Caco-2 (cell line): ENCODE measurements at places on chromosomes 16 and 17. TPM values are rescaled to one million over a fixed set of nuclear protein-coding genes. Genes with fewer than 3 reads are reported as not detected.

GRCh38 chr17:49815761-49816281 is 27.3 kb downstream of the KAT7 start:
- no peaks in the 10 kb centered on the region for H3K27me3 ChIP-seq
- H3K36me3 ChIP-seq, result peaks cover 14% of the 10 kb centered on the region; the same call in 1 of the 2 replicates
- H3K27ac ChIP-seq, result no peak overlapping the region

DNA sequence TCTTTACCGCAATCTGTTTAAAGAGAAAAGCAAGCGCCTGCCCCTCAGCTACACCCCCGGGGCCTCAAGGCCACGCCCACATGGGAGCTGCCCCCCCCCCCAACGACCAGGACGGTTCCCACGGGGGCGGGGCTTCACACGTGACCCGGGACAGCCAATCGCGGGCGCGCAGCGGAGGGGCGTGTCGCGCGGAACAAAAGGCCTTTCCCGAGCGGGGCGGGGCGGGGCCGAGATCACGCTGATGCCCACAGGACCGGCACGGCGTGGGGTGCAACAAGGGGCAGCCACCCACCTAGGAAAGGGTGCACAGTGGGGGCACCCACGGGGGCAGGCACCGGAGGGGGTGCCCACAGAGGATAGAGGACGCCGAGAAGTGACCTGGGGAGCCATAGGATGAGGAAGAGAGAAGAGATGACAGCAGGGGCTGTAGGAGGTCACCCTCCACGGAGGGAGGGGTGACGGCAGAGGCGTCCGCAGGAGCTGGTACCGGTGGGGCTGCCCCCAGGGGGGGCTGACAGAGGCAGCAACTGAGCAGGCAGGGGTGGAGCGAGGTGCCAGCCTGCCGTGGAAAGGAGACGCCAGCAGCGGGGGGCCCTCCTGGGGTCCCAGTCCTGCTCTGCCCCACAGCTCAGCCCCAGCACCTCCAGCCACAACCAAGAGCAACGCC is 6.2 kb downstream of the UNKL start:
- peak overlapping the region; percentile 82 for H3K4me3 ChIP-seq
- peaks cover 2% of the 10 kb centered on the region; the same call in 1 of the 2 replicates for H3K36me3 ChIP-seq
- H3K4me1 ChIP-seq, result no peaks in the 10 kb centered on the region

- H3K27me3 ChIP-seq, result no peaks in the 10 kb centered on the region
- H3K36me3 ChIP-seq, result no peaks in the 10 kb centered on the region
- no peak overlapping the region for H3K27ac ChIP-seq
- no peak for DNase-seq
- H3K4me3 ChIP-seq, result no peak overlapping the region
Observed at GRCh38 chr17:6642592-6642991, 1.7 kb downstream of the TXNDC17 start.

DNA sequence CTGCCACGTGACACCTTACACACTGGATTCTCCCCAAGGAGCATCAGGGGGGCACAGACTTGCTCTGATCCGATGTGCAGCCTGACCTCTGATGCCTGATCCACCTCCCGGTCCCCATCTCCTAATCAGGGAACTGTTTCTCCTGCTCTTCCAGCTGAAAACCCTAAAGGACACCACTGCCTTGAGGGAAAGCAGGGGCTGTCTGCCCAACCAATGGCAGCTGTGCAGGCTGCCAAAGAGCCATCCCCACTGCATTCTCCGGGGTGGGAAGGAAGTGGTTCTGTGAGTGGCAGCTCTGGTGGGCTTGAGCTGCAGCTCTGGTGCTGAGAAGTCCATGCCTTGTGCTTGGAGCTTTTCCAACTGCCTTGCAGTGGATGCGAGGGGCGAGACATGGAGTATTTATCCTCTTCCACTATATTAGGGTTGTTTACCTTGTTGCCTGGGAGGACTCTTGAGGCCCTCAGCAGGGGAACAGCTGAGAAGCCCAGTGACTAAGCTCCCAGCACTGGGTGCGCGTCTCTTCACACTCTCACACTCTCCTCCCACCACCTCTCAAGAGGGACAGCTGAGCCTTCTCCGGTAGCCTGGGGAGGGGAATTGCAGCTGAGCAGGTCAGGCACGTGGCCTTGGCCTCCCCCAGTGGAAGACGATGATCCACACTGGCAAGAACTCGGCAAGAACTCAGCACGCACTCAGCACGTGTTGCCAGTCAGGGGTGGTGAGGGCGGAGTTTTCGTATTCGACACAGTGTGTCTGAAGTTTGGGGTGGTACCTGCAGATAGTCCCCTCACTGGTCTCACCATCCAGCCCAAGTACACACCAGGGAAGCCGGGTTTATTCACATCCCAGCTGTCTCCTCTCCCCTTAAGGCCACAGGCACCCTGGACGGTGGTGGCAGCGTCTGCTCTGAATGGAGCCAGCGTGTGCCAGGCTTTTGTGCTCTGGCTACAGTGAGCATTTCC is 21.1 kb upstream of the SPATA32 start:
- H3K4me3 ChIP-seq, result no peak overlapping the region
- no peaks in the 10 kb centered on the region for H3K27me3 ChIP-seq
- peaks cover 9% of the 10 kb centered on the region for H3K4me1 ChIP-seq
- no peak for DNase-seq
- H3K27ac ChIP-seq, result no peak overlapping the region

Gene VAT1L
- not detected in 2 replicates for total RNA-seq
